ENCODE measurements at places on chromosomes 1 and 21. TPM values are rescaled to one million over a fixed set of nuclear protein-coding genes. Genes with fewer than 3 reads are reported as not detected.

LHX8 gene
- 0.52 TPM for total RNA-seq

CELA3B gene
- not detected for total RNA-seq

DNA sequence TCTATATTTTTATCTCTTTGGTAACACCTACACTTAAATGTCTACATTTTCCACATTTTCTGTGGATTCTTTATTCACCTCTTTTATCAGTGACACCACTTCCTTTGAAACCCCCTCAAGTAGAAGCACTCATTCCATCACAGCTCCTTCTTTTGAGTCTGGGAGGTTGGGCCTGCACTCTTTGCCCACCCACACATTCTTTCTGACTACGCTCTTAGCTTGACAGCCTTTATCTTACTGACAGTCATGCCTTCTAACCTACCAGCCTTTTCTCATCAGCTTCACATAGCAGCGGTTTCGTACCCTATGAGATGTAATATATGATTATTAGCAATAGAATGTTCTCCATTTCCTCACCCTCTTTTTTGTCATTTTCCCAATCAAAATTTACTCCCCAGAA is 151.9 kb downstream of the TNFSF18 start:
- peak; percentile 96 for DNase-seq

DNA sequence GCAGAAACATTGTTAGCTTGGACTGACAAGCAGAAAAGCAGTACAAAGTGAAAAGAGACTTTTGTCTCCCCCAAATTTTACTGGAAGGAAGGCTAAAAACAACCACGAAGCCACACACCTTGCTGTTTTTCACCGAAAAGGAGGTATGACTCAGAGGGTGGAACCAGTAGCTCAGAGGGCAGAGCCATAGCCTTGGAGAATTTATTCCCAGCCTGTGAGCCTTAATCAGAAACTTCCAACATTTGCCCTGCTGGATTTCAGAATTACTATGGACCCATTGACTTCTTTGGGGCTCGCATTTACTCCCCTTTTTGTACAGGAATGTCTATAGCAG is 32.0 kb downstream of the RPS6KC1 start:
- no peak for DNase-seq

DNA sequence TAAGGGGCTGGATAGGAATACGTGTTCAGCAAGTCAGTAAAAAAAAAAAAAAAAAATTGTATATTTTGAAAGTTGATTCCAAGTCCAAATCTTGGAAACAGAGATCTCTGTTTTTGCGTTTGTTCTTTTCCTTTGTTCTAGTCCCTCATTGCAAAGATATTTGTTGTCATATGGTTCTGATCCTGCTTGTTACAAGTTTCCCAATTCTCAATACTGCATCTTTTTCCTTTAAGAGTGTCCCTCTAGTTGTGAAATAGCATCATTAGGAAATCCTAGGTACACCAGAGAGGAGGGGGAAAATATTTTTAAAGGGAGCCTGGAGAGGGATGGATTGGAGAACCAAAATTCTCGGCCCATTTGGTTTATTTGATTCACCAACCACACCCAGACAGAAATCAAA is 152.2 kb upstream of the C1orf105 start:
- no peak for DNase-seq

GRCh38 chr1:224328644-224329043 is 1.3 kb downstream of the NVL start:
- DNase-seq = no peak

ATP1A2 gene
- 3.5 TPM for total RNA-seq

- peak; percentile 98 for DNase-seq
Observed at GRCh38 chr1:198681831-198682759, 43.3 kb downstream of the PTPRC start.

DNA sequence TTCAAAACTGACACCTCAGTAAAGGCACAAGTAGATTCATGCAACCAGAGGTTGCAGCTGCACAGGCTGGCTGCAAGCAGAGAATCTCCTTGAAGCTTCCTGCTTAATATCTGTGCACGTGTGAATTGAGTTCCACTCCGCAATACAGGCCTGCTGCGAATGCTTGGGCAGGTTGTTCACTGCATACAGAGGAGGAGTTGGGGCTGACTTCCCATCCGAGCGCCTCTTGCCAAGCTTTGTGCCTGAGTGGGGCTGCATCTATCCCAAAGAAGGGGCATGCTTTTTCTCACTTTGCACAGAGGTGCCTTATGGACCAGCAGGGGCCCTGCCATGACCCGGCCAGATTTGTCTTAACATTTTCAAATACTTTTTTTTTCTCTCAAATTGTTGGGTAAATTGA is 17.9 kb upstream of the PADI1 start:
- no peak for DNase-seq

SPRR2E gene
- not detected for total RNA-seq

- DNase-seq = no peak
Observed at GRCh38 chr1:26790551-26790953, 2.8 kb downstream of the PIGV start.

DNA sequence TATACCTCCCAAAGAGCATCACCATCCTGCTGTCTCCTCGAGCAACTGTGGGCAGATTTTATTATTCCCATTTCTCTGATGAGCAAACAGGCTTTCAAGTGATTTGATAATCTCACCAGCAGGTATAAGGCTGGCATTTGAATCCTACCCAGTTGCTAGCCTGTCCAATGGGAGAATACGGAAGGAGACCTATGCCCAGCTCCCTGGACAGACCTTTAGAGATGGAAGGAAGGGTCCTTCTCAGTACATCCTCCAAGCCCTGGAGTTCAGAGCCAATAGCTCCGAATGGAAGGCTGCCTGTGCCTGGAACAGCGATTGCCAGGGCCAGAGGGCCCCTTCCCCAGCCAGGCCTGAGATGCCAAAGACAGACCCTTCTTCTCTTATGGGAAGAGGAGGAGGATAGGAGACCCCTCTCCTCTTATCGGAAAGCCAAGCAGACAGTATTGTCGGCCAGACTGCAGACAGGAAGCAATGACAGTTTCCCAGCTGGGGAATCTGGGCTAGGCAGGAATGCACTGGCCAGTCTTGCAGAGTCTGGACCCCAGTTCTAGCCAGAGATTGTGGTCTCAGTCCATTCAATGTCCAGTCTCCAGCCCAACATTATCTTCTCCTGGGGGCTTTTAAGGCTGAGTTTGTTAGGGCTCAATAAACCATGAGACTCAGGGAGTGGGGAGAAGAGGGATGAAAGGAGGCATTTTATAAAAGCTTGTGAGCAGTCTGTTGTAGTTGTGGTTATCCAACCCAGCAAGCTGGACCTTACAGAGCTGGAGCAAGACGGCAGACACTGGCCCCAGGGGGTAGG is 2.0 kb downstream of the IFFO2 start:
- no peak for DNase-seq

- DNase-seq = no peak
Observed at GRCh38 chr1:33429856-33430691, 821 bp downstream of the PHC2 start.

DNA sequence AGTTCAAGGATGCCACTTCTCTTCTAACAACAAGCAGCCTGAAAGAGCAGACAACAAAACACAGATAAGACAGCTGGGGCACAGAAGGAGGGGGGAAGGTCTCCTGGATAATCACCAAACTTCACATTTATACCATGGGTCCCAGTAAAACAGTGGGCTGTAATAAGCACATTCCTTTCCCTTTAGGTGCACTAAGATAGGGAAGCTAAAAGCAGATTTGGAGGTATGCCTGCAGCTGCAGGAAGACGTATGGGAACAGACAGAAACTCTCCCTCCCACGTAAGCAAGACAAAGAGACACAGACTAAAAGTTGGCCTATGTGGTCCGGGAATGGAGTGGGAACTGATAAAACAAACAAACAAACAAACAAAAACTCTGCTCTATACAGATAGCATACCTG is 612.1 kb downstream of the MRPL39 start:
- peak; percentile 41 for DNase-seq

Measured in astrocyte (in vitro differentiated cells and primary cell).